ENCODE measurements at places on chromosomes 2 and 18.

- no peak for DNase-seq
Observed at GRCh38 chr18:26853401-26853800, 12.1 kb downstream of the AQP4 start.

DNA sequence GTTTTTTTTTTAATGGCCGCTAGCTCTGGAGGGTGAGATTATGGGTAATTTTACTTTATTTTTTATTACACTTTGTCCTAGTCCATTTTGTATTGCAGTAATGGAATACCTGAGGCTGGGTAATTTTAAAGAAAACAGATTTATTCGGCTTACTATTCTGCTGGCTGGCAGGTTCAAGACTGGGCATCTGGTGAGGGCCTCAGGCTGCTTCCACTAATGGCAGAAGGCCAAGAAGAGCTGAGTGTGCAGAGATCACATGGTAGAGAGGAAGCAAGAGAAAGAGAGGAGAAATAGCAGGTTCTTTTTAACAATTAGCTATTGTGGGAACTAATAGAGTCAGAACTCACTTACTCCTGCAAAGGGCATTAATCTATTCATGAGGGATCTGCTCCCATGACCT lies 52.4 kb upstream of the ARHGAP28 start:
- DNase-seq, result no peak

GRCh38 chr2:98771721-98772524 lies 41.0 kb upstream of the MGAT4A start:
- DNase-seq, result no peak

GRCh38 chr18:23223641-23224040 lies 88.4 kb downstream of the CABLES1 start:
- no peak for DNase-seq

DNA sequence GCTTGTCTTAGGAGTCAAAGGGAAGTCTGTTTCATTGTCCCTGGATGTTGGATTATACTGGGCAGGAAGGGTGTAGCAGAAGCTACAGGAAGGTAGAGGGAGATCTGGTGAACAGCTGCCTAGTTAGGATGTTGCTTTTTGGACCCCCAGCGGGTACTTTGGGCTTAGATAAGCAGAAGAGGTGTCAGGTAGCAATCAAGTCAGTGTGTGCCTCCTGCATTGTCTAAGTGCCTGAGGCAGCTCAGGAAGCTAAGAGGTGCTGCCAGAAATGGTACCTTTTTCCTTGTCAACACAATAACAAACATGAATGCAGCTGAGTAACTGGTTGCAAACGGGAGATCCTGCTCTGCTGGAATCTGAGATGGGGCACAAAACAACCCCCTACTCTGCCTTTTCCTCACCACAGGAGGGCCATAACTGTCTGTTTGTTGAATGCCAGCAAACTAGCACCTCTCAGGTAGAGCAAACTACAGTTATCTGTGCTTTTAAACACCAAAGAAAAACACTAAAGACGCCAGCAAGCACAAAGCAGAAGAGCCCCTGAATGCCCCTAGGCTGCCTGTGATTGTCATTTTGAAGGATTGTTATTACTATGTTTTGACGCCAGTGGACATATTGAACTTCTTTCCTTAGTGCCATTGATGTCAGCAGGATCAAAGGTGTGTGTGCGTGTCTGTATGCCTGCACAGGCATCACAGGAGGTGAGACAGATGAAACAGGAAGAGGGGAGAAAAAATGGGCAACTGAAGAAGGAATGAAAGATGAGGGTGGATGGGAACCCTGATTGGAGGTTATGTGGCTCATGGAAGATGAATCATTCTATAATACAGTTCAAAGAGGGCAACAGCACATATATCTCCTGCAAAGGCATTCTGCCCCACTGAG lies 151.4 kb downstream of the ETAA1 start:
- no peak for DNase-seq

GRCh38 chr2:139033300-139033699 lies 253.1 kb upstream of the NXPH2 start:
- no peak for DNase-seq

- DNase-seq, result no peak
Observed at GRCh38 chr2:241754042-241754441, 19.6 kb downstream of the D2HGDH start.

DNA sequence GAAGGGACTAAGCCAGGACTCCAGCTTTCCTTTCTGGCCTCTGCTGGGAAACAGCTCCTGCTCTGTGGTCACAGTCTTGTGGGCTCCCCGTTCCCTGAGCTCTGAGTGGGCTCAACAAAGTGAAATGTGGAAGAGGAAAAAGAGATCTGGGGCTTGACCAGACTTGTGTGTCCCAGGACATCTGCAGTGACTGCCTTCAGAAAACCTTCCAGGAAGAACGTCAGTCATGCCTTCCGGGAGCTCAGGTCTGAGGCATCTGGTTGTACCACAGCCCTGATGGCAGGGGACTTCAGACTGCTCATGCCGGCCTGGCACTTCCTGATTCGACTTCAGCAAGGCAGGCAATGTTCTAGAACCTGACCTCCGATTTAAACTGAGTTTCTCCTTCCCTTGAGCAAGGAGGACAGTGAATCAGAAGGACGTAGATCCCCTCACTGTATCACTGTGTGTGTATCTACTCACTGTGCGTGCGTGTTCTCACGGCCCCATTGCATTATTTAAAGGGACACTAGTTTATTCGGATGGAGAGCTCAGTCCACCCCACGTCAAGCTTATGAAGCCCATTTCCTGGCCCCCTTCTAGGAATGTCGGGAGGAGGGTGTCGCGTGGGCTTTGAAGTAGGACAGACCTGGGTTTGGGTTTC lies 548 bp upstream of the FBLN7 start:
- no peak for DNase-seq
